ENCODE measurements at places on chromosomes 16 and 17. TPM values are rescaled to one million over a fixed set of nuclear protein-coding genes. Genes with fewer than 3 reads are reported as not detected.

The CDH1 gene
- 0.05 TPM for total RNA-seq

DNA sequence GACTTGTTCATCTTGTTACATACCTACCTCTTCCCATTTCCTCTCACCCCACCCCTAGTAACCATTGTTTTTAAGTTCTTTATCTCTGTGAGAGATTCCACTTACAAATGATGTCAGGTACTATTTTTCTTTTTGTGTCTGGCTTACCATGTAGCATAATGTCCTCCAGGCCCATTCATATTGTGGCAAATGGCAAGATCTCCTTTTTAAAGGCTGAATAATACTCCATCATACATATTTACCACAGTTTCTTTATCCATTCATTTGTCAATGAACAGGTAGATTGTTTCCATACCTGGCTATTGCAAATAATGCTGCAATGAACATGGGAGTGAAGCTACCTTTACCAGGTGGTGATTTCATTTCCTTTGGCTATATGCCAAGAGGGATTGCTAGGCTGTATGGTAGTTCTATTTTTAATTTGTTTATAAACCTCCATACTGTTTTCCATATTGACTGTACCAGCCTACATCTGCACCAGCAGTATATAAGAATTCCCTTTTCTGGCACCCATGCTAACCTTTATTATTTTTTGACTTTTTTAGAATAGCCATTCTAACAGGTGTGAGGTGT lies 53.9 kb downstream of the NSRP1 start:
- no peak for DNase-seq

DNA sequence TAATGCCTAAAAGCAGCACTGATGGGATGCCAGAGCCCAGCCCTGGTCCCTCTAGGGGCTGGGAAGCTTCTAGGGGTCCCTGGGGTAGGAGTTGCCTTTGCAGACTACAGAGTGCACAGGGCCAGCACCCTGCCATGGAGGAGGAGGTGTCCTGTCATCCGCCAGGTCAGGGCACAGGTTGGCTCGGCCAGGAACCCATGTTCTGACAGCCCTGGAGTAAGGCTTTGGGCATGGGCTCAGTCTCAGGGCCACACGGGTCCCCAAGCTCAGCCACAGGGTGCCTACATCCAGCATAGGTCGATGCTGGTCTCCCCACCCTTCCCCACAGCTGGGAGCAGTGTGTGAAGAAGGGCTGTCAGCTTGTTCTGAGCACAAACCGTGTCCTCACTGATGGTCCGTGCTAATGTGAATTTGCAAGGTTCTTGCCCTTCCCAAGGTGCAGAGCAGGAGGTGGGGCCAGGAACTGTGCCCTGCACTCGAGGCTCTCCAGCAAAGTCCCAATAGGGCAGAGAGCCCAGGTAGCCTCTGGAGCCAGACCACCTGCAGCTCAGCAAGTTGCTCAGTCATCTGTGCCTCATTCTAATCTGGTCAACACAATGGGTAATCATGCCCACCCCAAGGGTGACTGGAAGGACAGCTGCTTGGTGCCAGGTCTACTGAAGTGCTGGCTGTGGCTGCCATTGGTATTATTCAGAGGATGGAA lies 72.8 kb downstream of the AMFR start:
- DNase-seq: no peak

The SLFN14 gene
- total RNA-seq: not detected

- no peak for DNase-seq
Measured at GRCh38 chr16:23874613-23875294, 39.0 kb downstream of the PRKCB start.

DNA sequence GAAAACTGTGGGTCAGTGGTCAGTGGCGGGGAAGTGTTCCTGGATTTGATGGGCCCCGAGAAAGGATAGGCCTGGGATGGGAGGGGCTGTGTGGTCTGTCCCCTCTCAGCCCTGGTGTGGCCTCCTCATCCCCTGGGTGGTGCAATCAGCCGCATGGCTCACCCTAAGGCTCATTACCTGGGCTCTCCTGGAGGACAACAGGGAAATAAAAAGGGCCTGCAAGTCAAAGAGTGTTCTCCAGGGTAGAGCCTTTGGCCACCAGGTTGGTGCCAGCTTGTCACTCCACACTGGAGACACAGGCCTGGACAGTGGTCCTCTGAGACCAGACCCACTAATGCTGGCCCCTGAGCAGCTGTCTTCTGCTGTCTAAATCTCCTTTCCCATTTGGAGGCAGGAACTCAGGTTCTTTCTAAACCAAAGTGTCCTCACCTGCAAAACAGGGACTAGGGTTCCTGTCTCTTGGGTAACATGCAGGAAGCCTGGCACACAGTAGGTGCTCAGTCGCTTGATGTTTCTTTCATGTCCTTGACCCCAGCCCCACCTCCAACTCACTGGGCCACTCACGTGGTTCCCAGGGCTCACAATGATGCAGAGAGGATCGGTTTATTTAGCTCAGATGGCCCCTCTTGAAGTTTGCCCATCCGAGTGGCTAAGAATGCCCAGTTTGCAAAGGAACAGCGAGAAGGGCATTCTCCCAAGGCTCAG lies 2.4 kb downstream of the NDRG4 start:
- no peak for DNase-seq

GRCh38 chr16:4979736-4980660 lies 21.9 kb downstream of the SEC14L5 start:
- DNase-seq: no peak

- peak; percentile 90 for DNase-seq
Measured at GRCh38 chr17:65103896-65104295, 33.3 kb upstream of the RGS9 start.

The C16orf46 gene
- total RNA-seq: not detected

The FOXL1 gene
- 4.1 TPM for total RNA-seq
